ENCODE measurements at places on chromosomes 1 and 21. TPM values are rescaled to one million over a fixed set of nuclear protein-coding genes. Genes with fewer than 3 reads are reported as not detected.

DNA sequence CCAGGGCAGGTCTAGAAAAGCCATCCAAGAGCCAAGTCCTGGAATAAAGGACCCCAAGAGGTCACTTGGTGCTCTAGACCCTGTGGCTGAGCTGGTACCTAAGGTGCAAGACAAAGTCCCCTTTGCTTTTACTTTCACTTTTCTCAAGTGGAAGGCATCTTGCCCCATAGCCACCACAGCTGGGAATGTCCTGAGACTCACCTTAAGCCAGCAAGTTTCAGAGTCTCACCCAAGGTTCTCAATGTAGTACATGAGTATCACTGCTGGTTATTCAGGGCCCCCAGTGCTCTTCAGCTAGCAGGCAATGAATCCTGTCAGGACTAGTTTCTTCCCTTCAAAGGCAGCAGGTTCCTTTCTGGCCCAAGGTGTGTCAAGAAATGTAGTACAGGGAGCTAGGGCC is 67.5 kb downstream of the UROD start:
- DNase-seq: no peak

DNA sequence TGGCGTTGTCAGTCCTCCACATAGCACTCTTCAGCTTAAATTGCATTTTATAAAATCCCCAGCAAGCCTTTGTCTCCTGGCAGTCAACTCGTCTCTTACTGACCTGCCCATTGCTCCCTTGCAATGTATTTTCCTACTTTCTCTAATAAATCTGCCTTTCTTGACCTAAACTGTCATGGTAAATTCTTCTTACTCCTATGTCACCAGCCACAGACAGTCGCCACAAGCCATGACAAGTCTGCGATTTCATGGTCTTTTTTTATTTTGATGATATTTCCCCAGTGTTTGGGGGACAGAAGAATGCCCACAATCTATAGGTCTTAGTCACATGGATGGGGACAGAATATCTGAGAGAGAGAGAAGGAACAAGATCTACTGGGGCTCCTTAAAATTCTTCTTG is 8.4 kb downstream of the IFNAR2 start:
- DNase-seq: no peak

DNA sequence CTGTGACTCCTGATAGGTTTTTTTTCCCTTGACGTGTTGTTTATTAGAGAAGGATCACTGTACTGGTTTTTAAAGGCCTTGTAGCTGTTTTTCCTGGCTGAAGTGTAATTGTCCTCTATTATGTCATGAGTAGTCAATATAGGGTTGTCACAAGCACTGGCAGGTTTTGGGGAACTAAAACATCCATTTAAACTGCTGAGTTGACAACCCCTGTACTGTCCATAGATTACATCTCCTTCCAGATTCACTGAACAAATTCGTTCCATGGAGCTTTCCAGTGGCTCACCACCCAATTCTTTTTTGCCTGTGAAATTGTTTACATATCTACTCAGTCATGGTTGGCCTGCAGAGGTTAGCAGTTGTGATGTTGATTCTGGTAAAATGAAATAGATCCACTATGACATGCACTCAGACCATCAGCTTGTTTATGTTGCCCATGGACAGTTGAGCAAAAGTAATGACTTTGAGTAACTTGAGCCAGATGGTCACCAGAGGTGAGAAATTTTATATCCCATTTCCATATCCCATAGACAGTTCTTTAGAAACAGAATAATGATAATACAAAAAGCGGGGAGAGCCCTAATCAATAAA is 59.9 kb upstream of the QSOX1 start:
- DNase-seq: no peak

DNA sequence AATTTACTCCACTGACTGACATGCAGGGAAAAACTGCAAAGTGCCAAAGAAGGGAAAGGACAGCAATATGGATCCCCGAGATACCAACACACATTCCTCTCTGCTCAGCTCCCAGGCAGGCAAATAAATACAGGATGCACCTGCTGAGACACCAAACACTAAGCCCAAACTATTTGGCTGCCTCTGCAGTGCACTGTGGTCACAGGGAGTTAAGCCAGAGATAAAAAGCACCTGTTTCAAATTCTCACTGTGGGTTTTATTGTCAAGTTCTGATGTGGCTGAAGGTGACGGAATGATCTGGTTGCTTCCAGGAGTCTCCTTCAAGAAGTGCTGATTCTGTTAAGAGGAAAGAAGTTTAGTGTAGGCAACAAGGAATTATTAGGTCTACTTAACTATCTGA is 17.7 kb downstream of the TEX38 start:
- no peak for DNase-seq

DNA sequence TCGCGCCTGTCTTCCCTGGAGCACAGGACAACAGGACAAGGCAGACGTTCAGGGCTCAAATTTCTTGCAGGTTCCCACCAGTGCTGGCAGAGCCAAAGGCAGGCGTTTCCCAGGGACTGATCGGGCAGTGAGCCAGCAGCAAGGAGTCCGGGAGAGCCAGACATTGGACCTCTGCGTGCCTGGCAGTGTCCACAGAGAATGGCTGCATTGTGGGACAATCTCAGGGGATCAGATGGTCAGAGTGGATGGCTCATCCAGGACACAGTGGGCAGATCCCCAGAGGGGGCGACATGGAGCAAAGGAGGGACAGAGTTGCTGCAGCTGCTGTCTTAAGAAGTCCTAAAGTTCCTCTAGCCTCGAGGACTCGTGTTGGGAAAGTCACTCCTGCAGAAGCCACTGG is 4.6 kb downstream of the TMEM63A start:
- no peak for DNase-seq

GRCh38 chr1:27033043-27033746 is 20.5 kb upstream of the TENT5B start:
- DNase-seq: no peak

- no peak for DNase-seq
Observed at GRCh38 chr1:222786121-222786520, 28.7 kb upstream of the DISP1 start.

DNA sequence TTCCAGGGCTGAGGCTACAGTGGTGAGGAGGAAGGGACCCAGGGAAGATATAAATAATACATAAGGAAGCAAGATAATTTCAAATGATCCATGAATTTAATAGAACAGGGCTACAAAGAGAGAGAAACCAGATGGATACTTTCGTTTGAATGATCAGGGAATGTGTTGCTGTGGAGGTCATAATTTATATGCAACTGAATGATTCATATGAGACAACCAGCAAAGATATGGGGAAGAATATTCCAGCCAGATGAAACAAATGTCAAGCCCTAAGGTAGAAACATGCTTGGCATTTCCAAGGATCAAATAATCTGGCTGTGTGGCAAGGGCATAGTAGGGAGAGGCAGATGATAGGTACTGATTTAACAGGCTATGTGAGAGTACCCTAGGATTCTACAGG is 84.8 kb upstream of the ZC3H11B start:
- DNase-seq: no peak

DNA sequence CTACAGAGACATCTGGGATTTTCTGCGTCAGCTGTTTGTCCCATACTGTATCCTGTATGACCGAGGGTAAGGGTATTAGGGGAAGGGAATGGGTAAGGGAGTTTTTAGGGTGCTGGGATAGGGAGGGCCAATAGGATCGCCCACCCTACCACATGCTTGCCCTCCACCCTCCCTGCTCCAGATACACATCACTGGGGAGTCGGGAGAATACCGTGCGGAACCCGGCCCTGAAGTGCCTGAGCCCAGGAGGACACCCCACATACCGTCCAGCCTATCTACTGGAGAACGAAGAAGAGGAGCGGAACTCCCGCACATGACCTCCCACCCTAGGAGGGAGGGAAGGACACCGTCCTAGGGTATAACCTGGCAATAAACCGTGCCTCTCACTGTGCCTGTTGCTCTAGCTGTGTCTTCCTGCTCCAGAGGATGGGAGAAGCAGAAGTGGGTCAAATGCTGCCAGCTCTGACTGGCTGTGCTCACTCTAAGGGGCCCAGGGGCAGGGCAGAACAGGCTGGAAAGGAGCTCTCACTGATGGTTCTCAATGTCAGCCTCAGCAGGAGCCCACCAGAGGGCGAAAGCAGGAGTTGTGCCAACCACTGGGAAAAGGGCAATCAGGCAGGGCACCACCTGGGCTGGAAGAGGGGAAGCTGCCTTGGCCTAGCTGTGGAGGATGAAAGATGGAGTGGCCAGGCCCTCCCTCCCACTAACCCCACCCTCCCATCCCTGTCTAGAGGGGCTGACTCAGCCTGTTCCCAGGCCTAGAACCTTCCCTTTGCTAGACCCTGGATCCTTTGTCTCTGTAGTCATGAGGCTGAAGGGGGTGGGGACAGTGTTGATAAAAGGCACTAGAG is 440 bp upstream of the LENEP start:
- no peak for DNase-seq

- DNase-seq: no peak
Observed at GRCh38 chr1:94433866-94434265, 15.7 kb downstream of the ABCD3 start.

DNA sequence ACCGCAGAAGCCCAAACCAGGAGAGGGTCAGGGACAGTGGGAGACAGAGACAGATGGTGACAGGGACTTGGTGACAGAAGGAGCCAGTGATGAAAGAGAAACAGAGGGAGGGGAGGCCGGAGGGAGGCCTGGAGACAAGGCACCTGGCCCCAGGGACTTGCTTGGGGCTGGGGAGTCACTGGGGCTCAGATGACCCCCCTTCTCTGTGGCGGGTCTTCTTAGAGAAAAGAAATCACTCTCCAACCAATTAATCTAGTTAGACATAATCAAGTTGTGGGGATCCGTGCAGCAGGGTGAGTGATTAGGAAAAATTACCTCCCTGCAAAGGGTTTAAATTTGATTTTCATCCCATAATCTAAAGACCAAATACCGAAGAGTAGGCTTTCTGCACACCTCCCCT is 519.8 kb downstream of the PTPRU start:
- no peak for DNase-seq

DNA sequence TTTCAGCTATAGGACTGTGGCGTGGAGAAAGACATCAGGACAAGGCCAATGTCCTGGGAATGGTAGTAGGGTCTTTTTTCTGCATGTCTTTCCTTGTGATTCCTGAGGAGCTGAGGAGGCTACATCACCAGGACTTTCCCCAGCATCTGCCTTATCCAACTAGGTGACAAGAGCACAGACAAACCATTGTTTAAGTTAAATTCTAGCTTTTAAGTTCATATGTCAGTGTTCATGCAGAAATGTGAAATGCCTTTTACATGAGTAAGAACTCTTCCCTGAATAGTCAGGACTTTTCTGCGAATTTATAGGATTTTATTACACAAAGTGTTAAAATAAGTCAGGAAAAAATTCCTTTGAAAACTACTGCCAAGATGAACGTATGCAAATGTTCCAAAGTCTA is 154.2 kb downstream of the PTGER3 start:
- DNase-seq: no peak

DNA sequence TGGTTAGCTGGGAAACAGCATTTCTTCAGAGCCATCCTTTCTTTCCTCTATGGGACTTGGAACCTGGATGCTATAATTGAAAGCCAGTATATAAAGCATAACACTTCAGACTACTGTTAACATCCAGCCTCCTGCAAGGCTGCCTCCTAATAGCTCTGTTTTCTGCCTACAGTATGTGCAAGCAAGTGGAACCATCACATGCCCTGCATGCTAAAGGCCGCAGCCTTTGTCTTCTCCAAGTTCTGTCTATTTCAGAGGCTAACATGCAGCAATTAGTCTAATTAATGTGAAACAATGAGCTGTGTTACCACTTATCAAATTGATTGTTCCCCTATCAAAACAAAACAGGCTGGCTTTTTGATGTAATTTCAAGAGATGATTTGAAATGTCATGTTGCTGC is 82.7 kb upstream of the ESRRG start:
- no peak for DNase-seq

- DNase-seq: no peak
Observed at GRCh38 chr1:82923931-82924330, 1075.0 kb downstream of the TTLL7 start.

- no peak for DNase-seq
Observed at GRCh38 chr1:112548547-112548946, 39.8 kb downstream of the WNT2B start.

GRCh38 chr1:100703716-100704115 is 15.8 kb upstream of the VCAM1 start:
- no peak for DNase-seq

- DNase-seq: no peak
Observed at GRCh38 chr21:28875078-28875477, 117.6 kb downstream of the LTN1 start.

DNA sequence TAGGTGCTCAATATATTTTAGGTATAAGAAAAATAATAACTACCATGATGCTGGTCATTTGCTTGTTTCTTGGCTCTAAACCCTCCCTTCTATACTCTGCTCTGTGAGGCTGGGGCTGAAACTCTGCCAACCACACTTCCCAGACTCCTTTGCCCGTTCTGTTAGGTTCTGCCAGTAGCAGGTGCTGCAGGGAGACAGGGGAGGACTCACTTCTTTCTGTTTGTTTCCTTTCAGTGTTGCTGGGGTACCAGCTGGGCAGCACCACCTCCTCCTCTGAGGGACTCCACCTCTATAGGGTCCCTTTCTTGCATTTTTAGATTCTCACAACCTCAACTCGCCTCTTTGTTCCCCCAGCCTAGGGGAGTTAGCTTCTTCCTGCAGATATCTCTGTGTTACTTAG is 17.0 kb upstream of the SH2D2A start:
- DNase-seq: no peak

DNA sequence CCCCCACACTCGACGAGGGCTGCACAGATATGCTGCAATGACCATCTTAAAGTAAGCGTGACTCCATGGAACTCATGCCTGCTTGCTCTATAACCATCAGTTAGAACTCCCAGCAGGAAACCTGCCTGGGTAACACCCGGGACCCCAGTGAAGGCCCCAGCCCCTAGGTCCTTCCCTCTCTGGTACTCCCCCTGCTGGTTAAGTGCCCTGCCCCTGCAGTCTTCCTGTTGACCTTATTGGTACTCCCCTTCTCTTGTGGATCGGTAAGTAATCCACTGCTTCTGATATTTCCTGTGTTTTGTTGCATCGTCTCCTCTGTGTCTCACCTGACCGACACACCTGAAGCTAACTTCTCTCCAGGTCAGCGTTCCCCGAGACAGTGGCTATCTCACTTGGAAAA is 104.8 kb upstream of the COG2 start:
- no peak for DNase-seq

- DNase-seq: no peak
Observed at GRCh38 chr1:40361201-40361600, 12.3 kb upstream of the SMAP2 start.

GRCh38 chr1:155669233-155670162 is 19.1 kb downstream of the YY1AP1 start:
- no peak for DNase-seq

The C1QB gene
- 5.3 TPM for total RNA-seq

The MSH4 gene
- total RNA-seq: 1.6 TPM

The GBP5 gene
- under 0.01 TPM for total RNA-seq

The KRTAP10-3 gene
- total RNA-seq: not detected

The AP4B1 gene
- 27.3 TPM for total RNA-seq
